Activated CD4-positive, CD25-positive, alpha-beta regulatory T cell treated with anti-CD3 and anti-CD28 coated beads, Interleukin-2, amount 50 U/mL, for 16 hours (primary cell): ENCODE measurements at places on chromosomes 2 and 18.

- no peak for DNase-seq
These were observed 43.9 kb upstream of the RAPH1 start for GRCh38 chr2:203578759-203579643.

DNA sequence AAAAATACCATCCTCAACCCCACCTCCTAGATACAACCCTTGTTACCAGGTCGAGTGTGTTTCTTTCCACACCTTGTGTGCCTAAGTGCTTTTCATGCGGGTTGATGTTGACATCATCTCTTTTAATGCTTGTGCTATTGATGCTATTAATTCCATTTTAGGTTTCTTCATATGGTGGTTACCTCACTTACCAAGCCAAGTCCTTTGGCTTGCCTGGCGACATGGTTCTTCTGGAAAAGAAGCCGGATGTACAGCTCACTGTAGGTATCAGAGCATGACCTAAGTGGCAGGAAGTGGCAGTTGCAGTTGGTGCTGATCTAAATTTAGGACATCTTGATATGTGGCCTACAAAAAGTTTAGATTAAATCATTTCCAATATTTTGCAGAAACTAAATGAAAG, 149.9 kb upstream of the TTC39C start:
- DNase-seq = no peak

DNA sequence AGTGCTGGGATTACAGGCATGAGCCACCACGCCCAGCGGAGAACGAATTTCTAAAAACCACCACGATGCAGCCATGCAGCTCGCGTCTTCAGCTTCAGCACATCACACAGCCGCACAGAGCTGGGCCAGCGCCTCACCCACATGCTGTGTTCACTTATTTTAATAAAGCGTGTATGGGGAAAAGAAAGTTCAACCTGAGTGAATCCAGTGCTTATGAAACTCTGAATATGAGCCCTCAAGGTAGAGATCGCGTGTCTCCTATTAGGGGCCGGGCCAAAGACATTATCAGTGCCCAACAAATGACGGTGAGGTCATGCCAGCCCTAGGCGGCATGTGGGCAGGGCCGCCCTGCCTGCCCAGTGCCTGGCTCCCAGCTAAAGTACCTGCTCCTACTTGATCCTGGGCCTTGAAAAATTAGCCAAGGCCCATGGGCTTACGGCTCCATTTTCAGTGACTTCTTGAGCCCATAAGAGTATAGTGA, 44.3 kb downstream of the SPRED2 start:
- DNase-seq = no peak

DNA sequence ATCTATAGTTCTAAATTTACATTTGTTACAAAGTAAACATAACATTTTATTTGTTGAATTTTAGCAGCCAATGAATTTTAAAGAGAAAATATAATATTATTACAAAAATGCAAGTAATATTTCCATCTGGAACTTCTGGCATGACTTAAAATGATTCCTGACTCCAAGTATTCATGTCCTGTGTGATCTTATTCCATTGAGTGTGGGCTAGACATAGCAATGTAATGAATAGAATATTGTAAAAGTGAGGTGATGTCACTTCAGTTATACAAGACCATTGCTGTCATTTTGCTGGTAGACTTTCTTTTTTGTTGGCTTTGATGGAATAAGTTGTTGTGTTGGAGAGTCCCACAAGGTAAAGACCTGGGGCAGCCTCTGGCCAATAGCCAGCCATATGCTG, 912.2 kb upstream of the PIK3C3 start:
- DNase-seq = no peak

DNA sequence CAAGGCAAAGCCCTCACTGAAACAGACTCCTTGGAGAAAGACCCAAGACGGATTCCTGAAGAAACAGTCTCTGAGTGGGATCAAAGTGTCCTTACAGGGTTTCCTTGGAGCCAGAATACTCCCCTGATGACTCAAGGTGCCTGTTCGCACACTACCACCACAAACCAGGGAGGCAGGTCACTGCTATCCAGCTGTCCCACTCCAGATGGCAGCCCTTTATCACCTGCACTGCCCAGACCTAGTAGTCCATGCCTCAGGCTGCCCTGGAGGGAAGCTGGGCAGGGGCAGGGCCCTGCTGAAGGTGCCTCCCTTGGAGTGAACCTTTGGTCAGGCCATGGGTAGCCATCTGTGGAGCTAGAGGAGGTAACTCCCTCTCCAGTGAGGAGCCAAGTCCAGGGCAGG, 34.1 kb downstream of the TRABD2A start:
- DNase-seq = no peak

DNA sequence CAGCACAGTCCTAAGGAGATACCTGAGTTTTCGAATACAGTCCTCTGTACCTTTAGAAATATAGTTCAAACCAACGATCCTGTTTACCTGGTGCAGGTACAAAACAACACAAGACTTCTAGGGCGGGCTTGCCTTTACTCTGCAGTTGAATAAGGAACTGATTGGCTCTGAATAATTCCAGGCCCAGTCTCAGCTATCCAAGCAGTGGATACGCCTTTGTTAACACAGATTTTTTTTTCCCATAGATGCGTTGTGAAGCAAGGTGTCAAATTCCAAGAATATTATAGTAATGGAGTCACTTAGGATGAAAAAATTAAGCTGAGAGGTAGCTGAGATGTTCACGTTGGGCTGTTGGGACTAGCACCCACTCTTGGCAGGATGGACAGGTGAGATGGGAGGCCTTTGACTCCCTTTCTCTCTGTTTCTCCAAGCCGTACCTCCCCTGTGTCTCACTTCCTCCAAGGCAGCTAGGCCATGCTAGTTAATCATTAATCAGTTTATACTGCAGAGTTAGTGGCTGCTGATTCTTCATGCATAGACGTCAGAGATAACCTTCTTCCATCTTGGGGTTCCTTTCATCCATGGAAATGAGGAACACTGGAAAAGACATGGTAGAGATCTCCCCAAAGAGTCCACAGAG, 380.8 kb upstream of the ACVR2A start:
- no peak for DNase-seq

DNA sequence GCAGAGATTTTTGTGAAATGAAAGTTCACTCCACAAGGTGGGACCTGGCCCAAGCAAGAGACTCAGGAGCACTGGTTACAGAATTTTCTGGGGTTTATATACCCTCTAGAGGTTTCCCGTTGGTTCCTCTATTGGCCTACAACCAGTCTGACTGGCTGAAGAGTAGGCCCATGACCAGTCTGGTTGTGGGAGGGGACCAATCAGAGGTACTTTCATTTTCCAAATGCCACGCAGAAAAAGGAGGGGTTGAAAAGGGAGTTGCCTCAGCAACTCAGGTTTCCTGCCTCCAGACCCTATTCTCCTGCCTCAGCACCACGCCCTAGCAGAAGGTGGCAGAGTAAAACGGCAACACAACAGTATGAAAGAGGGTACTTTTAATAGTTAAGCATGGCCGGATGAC, 98.4 kb downstream of the COLEC12 start:
- no peak for DNase-seq

DNA sequence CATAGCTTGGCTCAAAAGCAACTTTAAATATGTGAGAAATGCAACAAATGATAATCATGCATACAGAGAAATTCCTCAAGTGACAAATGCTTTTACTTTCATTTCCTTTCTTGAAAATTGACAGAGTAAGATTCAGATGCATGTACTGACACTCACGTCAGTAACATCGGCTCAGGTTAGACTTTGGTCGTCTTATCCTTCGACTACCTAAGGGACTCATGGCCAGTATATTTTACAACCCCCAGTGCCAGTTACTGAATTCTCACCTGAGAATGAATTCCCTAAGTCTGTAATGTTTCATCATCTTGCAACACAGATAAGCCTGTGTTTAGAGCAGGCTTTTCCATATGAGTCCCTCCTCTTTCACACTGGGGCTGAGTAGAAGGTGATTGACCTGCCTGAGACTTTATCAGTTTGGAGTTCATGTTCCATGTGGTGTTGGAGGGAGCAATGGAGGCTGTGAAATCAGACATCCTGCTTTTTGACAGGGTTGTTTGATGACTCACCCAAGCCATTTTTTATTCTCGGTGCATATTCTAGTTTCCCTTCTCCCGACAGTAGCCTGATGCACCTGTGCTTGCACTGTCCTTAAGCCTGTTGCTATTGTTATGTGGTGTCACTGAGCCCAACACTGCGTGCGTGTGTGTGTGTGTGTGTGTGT, 30.5 kb upstream of the ATP8B1 start:
- no peak for DNase-seq

DNA sequence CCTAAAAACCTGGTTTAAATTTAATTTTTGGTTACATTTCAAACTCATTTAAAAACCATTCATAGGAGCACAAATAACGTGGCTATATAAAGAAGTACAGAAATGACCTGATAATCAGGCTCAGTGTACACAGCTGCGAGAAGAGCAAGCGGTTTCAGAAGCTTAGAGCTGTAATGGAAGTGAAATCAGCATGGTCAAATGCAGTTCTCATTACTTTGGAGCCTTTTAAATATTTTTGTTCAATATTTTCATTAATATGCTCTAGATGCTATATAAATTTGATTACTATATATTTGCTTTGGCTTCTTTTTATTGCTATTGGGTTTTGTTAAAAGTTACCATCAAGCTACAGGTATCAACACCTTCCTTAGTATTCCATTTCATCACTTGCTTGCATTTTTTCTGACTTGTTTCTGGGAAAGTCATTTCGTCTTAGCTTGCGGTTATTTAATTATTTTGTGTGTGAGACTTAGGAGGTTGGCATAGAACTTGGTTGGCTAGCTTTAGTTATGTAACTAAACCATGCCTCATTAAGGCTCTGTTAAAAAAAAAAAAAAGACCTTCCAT, 58.7 kb downstream of the AFTPH start:
- DNase-seq = no peak

DNA sequence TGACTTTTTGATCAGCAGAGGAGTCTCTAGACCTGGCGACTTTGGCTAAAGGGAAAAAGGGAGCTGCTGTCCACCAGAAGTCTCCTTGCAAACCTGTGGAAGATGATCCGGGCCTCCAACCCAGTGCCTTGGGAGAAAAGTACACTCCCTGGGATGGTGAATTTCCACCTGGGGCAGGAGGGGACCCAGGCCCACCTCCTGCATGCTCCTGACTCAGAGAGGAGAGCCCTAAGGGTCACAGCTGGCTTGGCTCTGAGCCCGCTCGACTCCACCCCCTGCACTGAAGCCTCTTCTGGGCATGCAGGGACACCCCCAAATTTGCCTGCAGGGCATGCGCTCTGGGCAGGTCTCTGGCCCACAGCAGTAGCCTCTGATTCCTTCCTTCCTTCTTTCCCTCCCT, 66.5 kb downstream of the PDCL3 start:
- DNase-seq = no peak

DNA sequence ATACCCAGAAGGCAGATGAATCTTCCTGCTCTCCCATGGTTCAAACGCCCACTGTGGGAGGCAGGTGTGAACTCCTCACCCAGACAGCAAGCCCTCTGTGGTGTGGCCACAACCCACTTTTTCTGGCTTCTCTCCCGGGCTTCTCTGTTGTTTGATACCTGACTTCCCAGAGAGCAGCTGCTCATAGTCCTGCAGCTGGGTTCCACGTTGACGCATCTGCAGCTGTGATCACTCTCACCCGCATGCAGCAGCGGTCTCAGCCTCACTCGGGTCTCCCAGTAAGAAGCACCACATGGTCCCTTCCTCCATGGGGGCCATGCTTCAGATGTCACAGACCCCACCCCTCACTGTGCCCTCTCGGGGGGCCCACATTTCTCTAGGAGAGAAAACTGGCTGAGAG, 3.5 kb downstream of the ASPRV1 start:
- DNase-seq = no peak

GRCh38 chr18:12857991-12858544, 26.0 kb downstream of the PTPN2 start:
- DNase-seq = no peak

GRCh38 chr2:47056868-47057686, 98.0 kb downstream of the STPG4 start:
- no peak for DNase-seq

- DNase-seq = no peak
These were observed 128.1 kb downstream of the DDX1 start for GRCh38 chr2:15719566-15720313.

- DNase-seq = no peak
These were observed 61.3 kb downstream of the IL1R2 start for GRCh38 chr2:102053096-102053495.

DNA sequence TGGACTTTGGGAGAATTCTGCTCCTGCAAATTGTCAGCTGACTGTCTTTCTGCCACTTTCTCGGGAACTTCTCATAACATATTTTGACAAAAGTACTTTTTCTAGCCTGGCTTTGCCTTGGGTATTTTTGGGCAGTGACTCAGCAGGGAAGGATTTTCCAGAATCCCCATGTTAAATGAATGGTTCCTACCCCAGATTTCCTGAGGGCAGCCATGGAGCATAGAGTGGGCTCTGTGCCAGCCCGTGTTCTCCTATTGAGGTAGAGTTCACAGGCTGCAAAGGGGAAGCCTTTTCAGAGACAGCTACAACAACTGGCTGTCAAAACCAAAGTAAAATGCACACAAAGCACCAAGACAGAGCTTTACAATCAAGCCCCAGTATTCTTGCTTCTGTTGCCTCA, 59.8 kb downstream of the BMP10 start:
- no peak for DNase-seq

GRCh38 chr2:61688369-61689334, 150.5 kb upstream of the XPO1 start:
- DNase-seq = no peak

DNA sequence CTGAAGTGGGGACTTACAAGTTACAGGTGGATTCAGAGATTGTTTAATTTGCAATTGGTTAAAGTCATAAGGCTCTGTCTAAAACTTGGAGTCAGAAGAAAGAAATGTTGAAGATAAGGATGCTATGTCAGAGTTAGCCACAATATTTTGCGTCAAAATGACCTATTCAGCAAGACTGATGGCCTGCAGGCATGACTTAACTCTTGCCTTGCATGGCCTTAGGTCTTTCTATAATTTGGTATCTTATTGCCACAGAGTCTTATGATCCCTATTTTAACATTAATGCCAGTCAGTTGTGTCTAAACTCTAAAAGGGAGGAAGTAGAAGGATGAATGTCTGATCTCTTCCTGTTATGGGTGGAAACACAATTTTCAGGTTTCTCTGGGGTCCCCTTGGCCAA, 5.2 kb upstream of the COMMD1 start:
- no peak for DNase-seq

- DNase-seq = no peak
These were observed 41.0 kb upstream of the ACSL3 start for GRCh38 chr2:222819722-222820333.

DNA sequence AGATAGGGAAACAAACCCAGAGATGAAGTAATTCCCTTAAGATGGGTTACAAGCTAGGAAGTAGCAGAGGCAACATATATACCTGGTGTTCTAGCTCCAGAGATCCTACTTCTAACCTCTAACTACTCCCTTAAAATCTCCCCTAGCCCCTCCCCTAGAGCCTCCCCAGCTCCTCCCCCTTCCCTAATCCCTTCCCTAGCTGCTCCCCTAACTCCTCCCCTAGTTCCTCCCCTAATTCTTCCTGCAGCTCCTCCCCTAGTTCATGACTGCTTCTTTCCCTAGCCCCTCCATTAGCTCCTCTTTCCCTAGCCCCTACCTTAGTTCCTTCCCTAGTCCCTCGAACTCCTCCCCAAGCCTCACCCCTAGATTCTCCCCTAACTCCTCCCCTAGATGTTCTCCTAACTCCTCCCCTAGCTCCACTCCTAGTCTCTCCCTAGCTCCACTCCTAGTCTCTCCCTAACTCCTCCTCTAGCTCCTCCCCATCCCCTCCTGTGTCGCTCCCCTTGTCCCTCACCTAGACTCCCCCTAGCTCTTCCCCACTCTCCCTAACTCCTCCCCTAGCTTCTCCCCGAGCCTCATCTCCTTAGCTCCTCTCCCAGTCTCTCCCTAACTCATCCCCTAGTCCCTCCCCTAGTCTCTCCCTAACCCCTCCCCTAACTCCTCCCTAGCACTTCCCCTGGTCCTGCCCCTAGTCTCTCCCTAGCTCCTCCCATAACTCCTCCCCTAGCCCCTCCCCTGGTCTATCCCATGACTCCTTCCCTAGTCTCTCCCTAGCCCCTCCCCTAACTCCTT, 108.9 kb downstream of the CD226 start:
- DNase-seq = no peak
